Stimulated activated CD4-positive, alpha-beta T cell treated with anti-CD3 and anti-CD28 coated beads, Interleukin-12 subunit alpha, Interleukin-12 subunit beta, amount 100 ng/mL, for 48 hours (primary cell): ENCODE measurements at places on chromosomes 1 and 21.

DNA sequence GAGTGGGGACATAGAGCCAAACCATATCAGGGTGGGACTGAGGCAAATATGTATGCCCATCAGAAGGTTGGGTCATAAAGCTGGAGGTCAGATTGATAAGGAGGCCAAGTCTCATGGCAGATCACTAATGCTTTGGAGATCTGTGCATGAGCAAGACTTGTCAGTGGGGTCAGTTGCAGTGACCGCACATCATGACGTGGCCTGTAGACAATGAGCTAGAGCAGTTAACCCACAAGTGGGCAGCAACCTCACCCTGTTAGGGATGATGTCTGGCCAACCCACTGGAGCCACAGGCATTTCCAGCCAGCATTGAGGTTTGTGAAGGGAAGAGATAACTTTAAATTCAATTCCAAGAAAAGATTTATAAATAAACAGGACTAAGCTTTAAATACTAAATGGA is 66.7 kb downstream of the XCL1 start:
- DNase-seq: no peak

GRCh38 chr1:181097242-181097641 is 8.7 kb downstream of the IER5 start:
- no peak for DNase-seq

- no peak for DNase-seq
These were observed 398.3 kb downstream of the SEC16B start for GRCh38 chr1:177571485-177572076.

- no peak for DNase-seq
These were observed 208.2 kb downstream of the S1PR1 start for GRCh38 chr1:101444873-101445618.

- DNase-seq: peak; percentile 37
These were observed 4.0 kb upstream of the LACTBL1 start for GRCh38 chr1:22976461-22977243.

- no peak for DNase-seq
These were observed 302.8 kb upstream of the ADAMTS5 start for GRCh38 chr21:27269644-27270043.

DNA sequence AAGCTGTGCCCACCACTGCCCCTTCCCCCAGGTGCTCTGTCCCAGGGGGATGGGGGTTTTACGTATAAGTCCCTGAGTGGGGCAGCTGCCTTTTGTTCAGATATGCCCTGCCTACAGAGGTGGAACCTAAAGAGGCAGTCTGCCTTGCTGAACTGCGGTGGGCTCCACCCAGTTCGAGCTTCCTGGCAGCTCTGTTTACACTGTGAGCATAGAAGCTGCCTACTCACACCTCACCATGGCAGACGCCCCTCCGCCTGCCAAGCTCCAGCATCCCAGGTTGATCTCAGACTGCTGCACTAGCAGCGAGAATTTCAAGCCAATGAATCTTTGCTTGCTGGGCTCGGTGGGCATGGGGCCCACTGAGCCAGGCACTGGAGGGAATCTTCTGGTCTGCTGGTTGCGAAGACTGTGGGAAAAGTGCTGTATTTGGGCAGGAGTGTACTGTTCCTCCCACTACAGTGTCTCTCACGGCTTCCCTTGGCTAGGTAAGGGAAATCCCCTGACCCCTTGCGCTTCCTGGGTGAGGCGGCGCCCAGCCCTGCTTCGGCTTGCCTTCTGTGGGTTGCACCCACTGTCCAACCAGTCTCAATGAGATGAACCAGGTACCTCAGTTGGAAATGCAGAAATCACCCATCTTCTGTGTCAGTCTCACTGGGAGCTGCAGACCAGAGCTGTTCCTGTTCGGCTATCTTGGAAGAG is 17.6 kb upstream of the RWDD3 start:
- no peak for DNase-seq

- DNase-seq: no peak
These were observed 143.4 kb downstream of the ZZZ3 start for GRCh38 chr1:77538956-77539518.

GRCh38 chr1:7594714-7595295 is 176.3 kb upstream of the VAMP3 start:
- DNase-seq: no peak

- DNase-seq: no peak
These were observed 129.4 kb downstream of the EDEM3 start for GRCh38 chr1:184625271-184625670.

DNA sequence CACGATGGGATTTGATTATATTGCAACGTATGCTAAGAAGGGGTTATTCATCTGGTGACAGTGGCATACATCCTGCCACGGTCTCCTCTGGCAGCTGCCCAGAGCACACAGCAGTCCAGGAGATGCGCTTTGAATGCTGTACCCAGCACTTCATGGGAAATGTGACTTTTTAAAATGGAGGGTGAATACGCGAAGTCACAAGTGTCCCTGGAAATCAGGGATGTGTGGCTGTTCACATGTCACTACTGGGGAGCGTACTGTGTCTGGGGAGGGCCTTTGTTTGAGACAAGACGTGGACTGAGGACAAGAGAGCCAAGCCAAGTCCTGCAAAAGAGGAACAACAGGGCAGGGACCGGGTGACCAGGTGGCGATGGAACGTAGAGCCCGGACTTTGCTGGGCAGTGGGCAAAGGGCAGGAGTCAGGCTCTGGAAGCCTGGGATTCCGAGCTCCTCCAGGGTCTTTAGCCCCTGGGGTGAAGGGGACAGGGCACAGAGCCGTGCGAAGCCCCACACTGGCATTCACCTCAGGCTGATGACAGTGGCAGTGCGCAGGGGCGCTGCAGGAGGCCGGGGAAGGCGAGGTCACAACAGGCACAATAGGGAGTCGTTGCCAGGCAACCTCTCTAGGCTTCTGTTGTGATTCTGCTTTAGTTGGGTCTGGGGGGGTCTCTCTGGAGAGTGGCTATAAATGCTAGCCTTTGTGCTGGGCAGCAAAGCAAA is 11.4 kb upstream of the ZBTB21 start:
- DNase-seq: no peak

- no peak for DNase-seq
These were observed 46.4 kb upstream of the RGS1 start for GRCh38 chr1:192529031-192529755.

DNA sequence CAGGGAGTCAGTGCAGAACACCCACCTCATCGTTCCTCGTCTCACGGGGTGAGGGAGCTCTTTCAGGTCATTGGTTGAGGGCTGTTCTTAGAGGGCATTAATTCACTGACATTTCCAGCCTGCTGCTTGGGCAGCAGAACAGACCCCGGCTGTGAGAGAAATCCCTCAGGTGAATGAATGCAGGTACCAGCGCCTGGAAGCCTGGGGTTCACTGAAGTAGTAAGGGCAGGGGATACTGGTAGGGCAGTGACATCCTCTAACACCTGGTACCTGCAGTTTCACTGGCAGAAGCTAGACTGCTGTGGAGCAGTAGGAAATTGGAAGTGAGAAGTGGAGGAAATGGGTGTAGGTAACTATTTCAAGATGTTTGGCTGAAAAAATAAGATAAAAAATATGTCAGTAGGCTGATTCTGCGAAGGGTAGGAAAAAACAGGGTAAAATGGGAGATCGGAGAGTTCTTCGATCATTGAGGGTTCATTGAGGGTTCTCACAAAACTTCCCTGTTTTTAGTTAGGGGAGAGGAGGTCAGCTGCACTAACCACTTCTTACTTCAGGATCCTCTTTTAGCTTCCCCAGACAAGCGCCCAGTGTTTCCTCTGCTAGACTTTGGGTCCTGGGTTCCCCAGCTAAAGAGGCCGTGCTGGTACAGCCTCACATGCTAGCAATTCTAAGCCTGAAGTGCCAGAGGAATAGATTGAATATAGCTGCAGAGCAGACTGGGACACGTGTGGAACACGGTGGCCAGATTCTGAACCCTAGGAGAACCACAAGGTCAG is 55.2 kb downstream of the RNF220 start:
- DNase-seq: no peak

- DNase-seq: no peak
These were observed 34.4 kb upstream of the MAB21L3 start for GRCh38 chr1:116076831-116077230.

DNA sequence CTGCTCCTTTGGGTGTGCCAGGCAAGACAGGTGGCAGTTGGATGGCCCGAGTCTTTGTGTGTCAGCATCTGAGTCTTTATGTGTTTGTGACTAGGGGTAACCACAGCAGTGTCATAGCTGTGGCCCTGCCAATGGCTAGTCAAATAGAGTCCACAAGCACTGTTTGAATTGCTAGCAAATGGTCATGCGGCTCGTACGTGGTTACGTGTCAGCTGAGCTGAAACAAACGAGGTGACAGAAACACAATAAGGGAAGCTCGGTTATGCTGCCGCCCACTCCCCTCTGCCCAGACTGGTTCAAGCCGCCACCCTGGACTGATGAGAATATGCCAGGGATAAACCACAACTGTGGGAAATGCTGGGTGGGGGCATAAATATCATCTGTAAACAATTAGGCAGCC is 174.3 kb upstream of the LMO4 start:
- DNase-seq: no peak

- peak; percentile 37 for DNase-seq
These were observed at the start of gene TTC34 for GRCh38 chr1:2801535-2802291. Gene TTC34, minus strand, starts transcription at chr1:2801693. Its CDS starts 866 bp downstream, at chr1:2800827.

DNA sequence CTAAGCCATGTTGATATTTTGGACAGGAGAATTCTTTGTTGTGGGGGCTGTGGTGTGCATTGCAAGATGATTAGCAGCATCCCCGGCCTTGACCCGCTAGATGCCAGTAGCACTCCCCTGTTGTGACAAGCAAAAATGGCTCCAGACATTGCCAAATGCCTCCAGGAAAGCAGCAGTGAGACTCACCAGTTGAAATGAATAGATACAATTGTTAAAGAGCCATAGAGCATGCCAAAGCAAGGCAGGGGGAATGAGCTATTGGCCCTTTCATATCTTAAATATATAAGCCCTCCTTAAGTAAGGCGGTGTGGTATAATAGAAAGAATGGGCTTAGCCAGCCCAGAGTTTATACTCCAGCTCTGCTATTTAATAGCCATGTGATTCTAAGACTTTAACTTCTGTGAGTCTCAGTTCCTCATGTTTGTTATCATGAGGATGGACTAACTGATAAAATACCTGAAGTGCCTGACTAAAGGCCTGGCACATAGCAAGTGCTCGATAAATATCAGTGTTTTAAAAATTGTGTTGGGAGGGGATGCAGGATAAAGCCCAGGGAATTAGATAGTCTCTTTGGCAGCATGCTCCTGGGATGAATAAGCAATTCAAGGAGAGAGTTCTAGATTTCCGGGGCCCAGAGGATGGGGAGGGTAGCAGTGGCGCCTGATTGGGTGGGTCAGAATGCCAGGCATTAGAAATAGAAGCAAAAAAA is 21.1 kb upstream of the RGS4 start:
- no peak for DNase-seq

DNA sequence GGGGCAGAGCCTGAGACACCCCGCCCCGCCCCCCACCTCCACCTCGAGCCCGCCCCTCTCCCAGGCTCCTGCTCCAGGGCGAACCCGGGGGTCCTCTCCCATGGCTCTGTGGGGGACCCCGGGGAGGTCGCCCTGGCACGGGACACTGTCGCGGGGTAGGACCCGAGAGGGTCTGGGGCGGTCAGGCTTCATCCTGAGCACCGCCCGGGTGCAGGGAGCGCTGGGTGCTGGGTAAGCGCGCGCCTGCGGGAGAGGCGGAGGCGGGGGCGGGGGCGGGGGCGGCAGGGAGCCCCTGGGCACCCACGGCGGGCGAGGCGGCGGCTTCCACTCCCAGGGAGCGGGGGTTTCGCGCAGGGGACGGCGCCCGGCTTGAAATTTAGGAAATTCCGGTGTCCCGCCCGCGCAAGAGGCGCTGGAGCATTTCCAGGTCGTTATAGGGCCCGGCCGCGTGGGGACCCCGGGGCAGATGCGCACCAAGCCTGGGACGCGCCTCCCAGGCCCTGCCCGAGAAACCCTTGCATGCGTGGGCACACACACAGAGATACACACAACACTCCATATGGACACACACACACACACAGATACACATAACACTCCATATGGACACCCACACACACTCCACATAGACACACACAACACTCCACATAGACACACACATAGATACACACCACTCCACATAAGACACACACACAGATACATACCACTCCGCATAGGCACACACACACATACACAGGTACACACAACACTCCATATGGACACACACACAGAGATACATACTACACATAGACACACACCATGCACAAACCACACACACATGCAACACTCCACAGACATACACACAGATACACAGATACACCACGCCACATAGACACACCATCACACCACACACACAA is 48.7 kb upstream of the SLC19A1 start:
- peak; percentile 32 for DNase-seq

GRCh38 chr1:227543283-227544066 is 19.9 kb upstream of the ZNF678 start:
- DNase-seq: no peak
